Fibroblast of the aortic adventitia (primary cell): ENCODE measurements at places on chromosomes 7 and 10.

GRCh38 chr10:90718182-90718581, 139.7 kb downstream of the HTR7 start:
- DNase-seq: peak; percentile 31

DNA sequence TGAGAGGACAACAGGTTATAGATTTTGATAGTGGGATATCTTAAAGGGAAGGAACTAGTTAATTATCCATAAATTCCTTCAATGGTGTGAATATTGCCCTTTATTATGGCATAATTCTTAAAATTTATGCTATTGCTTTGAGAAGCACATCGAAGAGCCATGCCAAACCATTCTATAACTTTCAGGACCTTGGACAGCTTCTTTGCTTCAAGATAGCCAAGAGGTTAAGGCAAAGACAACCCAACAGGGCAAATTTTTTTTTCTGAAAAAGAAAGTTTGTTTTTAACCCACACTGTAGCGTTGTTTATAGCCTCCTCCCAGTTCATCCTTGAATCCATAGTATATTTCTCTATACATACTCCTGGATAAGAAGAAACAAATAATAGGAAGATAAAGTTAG, 103.2 kb downstream of the NRG3 start:
- DNase-seq: no peak

DNA sequence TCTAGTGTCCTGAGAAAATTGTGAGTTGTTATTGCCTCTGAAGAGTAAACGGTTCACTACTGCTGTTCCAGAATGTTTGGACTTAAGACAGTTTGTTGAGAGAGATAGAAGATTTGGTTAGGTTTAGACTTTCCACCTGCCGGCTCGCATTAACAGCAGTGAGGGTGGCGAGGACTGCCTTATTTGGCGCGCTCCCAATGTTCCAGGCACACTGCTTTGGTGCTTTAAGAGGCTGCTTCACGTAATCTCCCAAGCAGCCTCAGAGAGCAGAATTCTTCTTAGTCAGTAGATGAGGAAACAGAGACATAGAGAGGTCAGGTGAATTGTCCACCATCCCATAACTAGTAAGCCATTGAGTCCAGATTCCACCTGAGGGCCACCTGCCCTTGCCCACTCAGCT, 41.1 kb downstream of the GLRX3 start:
- no peak for DNase-seq

DNA sequence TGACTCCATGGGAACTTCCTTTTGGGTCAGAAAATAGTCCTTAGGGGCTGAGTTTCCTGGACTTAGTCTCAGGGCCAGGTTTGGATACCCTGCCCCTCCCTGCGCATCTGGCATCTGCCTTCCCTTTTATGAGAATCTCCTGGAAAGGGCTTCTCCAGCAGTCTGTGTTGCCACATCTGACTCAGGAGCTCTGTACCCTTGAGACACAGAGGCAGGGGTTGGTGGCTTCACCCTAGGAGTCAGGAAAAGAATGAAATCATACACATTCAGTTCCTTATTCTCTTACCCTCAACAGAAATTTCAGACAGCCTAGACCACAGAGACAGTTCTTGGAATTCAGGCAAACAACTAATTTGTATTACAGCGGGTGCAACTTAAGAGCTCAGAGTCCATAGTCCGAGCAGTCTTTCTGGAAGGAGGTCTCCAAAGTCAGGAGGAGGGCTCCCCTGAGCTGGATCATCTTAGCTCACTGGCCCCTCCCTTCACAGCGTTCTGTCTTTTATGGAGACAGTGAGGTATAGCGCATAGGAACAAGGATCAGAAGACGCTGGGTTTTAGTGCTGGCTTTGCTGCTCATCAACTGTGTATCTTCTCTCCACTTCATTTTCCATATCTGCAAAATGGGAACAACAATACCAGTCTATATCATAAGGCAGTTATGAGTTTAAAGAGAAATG, 3.0 kb upstream of the PLAU start:
- peak; percentile 71 for DNase-seq

- DNase-seq: peak; percentile 97
These were observed 220.1 kb downstream of the TNS3 start for GRCh38 chr7:47361746-47362215.

GRCh38 chr7:140915935-140916555, 8.7 kb downstream of the BRAF start:
- no peak for DNase-seq

DNA sequence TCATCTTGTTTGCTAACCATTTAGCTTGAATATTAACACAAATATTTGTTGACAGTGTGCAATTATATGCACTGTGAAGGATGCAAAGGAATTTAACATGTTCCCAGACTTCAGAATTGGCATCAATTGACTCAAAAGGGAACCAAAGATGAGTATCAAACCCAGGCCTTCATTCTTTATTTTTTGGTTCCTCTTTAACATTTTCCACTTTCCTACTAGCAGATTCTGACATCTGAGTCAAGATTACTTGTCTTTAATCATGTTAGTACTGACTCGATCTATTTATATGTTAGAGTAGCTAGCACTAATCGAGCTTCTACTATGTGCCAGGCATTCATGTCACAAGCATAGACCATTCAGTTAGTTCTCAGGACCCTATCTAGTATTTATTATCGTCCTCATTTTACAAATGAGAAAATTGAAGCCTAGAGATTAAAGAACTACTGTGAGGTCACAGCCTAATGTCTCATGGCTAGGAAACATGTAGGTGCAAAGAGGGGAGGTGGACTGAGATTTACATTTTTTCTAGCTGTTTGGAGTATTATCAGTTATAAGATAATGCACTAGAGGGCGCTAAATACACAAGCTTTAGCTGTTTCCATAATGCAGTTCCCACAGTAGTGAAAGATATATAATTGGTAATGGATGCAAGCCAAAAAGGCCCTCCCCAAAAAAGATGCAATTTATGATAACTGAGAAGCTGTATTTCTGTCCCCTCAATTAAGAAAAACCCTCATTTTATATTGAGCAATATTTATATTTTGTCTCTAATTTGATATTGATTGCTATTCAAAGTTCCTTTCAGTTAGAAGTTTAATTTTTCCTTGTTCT, 32.9 kb upstream of the KMT2E start:
- DNase-seq: peak; percentile 74

GRCh38 chr7:32891043-32891799, at the start of gene KBTBD2:
TSS of gene KBTBD2 (minus strand) at chr7:32891760. CDS start at chr7:32879604, 12,156 bp downstream.
- DNase-seq: peak; percentile 81

DNA sequence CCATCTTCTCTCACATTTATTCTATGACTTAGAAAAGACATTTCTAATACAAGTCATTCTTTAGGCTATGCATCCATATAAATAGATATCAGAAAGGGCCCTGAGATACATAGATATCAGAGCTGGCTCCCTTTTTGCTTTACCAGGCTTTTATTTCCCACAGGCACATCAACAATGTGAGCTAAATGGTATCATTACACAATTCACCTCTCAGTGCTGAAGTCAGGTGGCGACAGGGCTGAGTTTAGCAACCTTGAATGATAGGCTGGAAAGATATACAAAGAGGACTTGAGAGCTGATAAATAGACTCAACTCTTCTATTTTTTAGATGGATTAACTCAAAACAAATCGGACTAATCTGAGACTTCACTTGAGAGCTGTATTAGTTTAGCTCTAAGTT, 189.2 kb upstream of the COL1A2 start:
- DNase-seq: no peak

GRCh38 chr7:98414205-98414900, 13.5 kb upstream of the BAIAP2L1 start:
- no peak for DNase-seq

- DNase-seq: no peak
These were observed 17.1 kb downstream of the CDNF start for GRCh38 chr10:14820775-14821154.

DNA sequence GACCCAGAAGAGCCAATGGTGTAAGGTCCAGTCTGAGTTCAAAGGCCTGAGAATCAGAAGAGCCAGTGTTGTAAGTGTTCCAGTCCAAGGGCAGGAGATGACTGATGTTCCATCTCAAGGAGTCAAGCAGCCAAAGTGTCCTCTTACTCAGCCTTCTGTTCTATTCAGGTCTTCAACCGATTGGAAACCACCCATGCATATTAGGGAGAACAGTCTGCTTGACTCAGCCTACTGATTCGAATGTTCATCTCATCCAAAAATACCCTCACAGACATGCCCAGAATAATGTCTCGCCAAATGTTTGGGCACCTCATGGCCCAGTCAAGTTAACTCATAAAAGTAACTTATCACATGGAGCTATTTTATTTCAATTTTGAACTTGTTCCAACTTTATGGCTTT, 2.9 kb upstream of the WDFY4 start:
- no peak for DNase-seq

GRCh38 chr7:43572516-43573049, 10.3 kb upstream of the STK17A start:
- peak; percentile 100 for DNase-seq

DNA sequence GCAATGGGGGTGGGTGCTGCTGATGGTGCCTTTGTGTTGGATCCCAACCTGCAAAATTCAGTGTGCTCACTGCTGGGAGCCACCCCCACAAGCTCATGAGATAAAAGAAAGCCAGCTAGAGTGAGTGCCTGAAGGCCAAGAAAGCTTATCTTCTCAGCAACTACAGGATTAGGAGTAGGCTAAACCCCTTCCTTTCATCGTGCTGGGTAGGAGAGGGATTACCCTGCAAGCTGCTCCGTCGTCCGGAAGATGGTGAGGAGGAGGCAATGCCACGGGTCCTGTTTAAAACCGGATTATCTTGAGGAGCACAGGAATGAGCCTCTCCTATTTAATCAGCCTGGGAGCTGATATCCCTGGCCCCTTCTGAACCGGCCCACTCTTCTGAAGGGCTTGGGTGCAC, 258.0 kb downstream of the GALNT17 start:
- no peak for DNase-seq

DNA sequence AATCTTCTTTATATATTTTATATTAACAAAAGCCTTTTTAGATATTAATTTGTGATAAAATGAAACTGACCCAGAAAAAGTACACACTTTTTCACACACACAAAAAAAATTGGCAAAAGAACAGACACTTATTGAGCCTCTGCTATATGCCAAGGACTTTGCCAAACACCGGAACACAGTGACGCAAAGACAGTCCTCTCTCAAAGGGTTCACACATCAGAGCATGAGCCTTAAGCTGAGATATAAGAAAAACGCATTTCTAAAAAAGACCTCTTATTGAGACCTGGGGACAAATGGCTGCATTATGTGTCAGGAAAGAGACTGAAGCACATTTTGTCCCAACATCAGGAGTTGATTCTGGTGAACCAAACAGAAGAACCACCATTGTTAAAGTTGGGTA, 24.0 kb upstream of the ABCB4 start:
- DNase-seq: no peak

GRCh38 chr10:105398202-105398601, 757.1 kb downstream of the SORCS3 start:
- no peak for DNase-seq

DNA sequence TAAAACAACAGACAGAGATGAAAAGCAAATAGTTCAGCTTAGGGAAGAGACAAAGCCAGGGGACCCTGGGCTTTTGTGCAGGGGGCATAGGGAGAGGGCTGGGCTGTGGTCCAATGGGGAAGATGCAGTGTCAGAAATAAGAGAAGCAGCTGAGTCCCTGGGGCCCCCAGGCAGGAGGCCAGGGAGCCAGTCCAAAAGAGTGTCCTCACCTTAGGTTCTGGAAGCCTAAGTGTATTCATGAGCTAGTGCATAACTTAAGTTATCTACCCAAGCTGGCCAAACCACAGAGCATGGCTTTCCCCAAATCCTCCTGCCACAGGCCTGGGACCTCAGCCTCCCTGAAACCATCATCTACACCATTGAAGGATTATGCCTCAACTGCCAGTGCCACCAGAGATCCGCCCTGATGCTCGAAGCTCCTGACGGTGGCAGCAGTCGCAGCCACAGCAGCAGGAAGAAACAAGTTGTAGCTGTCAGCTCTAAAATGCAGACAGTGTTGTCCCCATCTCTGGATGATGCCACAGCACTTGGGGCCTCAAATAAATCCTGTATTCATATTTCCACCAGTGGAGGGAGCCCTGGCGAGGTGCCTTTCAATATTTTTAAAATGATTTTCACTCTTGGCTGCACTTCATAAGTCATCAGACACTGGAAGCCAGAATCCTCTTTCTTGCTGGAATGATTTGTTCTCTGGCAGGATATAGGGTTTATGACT, 574.6 kb downstream of the GRID1 start:
- DNase-seq: no peak

- DNase-seq: no peak
These were observed 100.9 kb downstream of the TAX1BP1 start for GRCh38 chr7:27840760-27841364.

DNA sequence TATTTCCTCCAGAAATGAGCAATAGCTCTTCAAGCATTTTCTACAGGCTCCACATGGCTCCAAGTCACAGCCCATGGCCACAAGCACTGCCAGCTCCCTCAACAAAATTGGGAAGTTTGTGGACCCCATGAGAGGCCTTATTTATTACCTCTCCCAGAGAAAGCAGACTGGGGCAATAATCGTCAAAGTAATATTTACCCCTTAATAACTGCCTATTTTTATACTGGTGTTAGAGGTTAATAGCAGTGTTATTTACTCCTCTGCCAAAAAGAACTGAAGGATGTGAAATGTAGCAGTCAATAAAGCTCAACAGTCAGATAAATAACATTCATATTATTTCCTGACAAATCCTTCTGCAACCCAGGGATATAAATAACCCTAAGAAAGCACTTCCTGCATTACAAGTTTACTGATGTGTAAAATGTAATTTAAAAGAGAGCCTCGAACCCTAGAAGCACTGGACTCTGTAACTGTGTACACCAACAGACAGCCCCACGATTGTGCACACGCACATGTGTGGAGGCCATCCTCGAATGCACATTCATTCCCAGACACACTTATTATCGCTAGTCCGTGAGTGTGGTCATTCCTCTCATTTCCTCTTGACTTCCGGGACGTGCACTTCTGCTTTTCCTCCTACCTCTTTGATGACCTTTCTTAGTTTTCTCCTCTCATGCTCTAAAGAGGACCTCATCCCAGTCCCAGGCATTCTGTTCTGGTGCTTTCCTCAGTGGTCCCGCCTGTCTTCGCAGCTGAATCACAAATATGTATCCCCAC, 157.4 kb downstream of the EVX1 start:
- DNase-seq: no peak

DNA sequence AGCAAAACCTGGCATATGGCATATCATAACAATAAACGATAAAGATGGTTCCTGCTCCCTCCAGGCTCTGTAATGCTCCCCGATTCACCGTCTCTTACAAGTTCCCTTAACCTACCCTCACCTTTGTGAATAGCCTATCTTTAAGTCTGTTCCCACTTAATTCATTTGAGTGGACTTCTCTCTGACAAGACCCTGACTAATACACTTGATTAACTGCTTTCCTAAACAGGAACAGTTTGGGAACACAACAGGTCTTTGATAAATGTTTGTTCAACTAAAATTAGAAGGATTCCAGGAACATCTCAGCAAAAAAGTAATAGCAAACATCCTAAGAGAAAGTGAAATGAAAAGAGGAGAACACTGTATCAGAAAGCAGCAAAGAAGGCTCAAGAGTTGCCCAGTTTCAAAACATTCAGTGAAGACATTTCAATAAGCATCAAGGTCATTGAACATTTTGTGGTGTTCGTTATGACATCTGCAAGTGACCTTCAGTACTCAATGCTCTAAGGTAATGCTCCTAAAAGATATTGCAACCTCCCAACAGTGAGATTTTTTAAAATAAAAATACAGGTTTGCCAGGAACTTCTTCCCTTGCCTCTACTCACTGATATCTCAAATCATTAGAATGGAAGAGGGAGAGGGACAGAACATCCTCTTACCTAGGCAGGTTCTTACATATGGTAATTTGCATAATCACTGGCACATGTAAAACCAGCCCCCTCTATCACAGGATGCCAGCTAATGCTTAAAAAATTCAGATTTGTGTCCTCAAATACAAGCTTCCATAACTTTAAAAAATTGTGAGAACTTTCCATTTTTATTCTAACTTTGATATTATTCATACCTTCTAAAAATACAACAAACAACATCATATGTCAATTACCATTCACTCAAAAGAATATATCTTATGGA, 11.4 kb upstream of the ARHGAP12 start:
- no peak for DNase-seq
